NB4 (cell line): ENCODE measurements at places on chromosomes 3 and 15.

DNA sequence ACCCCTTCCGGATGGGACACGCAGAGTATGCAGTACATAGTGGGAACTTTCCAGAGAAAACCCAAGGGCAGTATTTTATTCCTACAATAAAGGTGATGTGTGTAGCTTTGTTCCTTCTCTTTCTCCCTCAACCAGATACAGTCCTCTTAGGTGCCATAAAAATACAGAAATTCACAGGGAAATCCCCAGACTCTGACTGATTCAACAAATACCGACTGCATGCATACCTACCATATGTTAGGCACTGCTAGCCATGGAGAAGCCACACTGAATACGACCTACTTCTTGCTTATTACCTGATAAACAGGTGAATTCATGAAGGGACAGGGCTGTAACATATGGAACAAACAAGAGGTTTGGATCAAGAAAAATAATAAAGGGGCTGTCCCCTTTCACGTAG, 228.5 kb downstream of the FOXP1 start:
- DNase-seq = no peak

DNA sequence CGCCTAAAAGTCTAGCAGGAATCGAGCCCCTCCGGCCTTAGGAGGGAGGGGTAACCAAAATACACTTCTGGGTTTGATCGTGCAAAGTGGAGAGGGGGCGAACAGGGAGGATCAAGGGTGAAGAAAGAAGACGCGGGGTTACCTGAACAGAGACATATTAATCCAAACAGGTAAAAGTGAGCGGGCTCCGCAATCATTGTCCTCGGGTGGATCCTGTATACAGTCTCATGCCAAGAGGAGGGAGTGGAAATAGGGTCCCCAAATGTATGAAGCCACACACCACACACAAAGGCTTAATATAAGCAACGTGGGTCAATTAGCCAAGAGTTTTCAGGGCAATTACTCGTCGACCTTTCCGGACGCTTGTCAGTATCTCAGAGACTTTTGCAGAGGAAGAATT, 749.5 kb downstream of the ROBO1 start:
- DNase-seq = no peak

- no peak for DNase-seq
Measured at GRCh38 chr3:132220986-132221385, 96.2 kb upstream of the ACP3 start.

GRCh38 chr15:64970698-64971097, 19.0 kb downstream of the SPG21 start:
- no peak for DNase-seq

DNA sequence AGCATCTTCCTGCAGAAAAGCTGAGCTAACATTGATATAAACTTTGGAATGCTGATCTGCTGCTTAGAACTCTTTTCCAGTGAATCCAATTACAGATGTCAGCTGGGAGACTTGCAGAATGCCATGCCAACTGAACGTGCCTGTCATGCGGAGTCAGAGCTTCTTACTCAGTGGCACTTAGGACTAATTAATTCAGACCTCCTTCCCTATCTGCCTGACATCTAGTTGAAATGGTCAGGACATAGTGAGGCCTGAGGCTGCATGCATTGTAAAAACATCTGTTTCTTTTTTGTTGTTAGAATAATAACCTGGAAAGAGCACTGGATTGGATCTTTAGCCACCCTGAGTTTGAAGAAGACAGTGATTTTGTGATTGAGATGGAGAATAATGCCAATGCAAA, 112.6 kb downstream of the USP13 start:
- DNase-seq = no peak

- no peak for DNase-seq
Measured at GRCh38 chr3:98460220-98460619, 2.8 kb upstream of the OR5K1 start.

DNA sequence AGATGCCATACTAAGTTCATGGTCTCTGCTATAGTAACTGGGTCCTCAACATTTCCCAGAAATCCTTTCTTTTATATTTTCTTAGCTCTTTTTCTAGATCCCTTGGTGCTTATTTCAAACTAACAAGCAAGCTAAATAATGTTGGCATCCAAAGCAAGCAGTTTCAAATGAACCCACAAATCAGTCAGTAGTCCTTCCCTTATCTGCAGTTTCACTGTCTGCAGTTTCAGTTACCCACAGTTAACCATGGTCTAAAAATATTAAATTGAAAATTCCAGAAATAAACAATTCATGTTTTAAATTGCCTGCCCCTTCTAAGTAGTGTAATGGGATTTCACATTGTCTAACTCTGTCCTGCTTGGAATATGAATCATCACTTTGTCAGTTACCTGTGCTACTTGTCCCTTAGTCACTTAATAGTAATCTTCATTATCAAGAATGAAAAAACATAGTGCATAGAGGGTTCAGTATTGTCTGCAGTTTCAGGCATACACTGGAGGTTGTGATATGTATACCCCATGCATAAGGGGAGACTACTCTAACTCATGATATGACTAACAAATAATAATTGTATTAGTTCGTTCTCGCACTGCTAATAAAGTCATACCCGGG, 633.7 kb downstream of the MECOM start:
- DNase-seq = no peak

- DNase-seq = no peak
Measured at GRCh38 chr3:28212681-28213080, 28.7 kb upstream of the CMC1 start.

- DNase-seq = no peak
Measured at GRCh38 chr15:60392601-60392985, 5.2 kb downstream of the ANXA2 start.

DNA sequence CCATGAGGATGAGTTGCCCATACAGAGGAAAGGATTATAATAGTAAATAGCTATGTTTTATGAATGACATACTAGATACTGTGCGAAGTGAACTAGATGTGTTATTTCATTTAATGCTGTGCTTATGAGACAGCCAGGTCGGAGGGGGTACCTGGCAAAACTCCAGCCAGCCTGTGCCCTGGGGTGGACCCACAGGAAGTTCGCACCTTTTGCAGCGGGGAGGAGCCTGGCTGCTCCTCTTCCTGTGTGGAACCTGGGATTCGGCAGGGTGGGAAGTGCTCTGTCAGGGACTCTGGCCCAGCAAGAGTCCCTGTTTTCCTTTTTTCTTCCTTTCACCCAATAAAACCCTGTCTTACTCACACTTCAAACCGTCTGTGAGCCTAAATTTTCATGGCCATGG, 452.2 kb downstream of the IL5RA start:
- DNase-seq = no peak

GRCh38 chr3:20186600-20187004, 596 bp upstream of the SGO1 start:
- DNase-seq = no peak

GRCh38 chr15:42737529-42738328, 801 bp upstream of the CDAN1 start:
- no peak for DNase-seq

- DNase-seq = no peak
Measured at GRCh38 chr3:12686096-12686495, 22.2 kb upstream of the RAF1 start.

GRCh38 chr3:49263159-49263889, 13.7 kb downstream of the C3orf62 start:
- DNase-seq = no peak

GRCh38 chr15:82137261-82137660, 91.4 kb upstream of the MEX3B start:
- no peak for DNase-seq

DNA sequence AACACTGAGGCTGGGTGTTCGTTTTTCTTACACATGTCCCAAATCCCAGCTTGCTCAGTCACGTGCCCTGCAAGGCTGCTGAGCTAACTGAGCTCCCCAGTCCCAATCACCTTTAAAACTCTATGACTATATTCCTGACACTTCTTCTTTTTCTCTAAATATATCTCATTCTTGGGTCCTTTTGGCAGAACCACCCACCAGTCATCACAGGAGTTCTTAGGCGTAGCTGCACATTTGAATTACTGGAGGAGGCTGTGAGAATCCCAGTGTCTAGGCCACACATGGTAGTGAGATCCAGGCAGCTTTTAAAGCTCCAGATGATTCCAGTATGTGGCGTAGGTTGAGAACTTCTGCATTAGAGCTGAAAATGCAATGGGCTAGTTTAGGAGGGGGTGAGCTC, 66.3 kb downstream of the ST8SIA2 start:
- DNase-seq = no peak

- DNase-seq = no peak
Measured at GRCh38 chr3:112128843-112129727, 4.0 kb downstream of the GCSAM start.

DNA sequence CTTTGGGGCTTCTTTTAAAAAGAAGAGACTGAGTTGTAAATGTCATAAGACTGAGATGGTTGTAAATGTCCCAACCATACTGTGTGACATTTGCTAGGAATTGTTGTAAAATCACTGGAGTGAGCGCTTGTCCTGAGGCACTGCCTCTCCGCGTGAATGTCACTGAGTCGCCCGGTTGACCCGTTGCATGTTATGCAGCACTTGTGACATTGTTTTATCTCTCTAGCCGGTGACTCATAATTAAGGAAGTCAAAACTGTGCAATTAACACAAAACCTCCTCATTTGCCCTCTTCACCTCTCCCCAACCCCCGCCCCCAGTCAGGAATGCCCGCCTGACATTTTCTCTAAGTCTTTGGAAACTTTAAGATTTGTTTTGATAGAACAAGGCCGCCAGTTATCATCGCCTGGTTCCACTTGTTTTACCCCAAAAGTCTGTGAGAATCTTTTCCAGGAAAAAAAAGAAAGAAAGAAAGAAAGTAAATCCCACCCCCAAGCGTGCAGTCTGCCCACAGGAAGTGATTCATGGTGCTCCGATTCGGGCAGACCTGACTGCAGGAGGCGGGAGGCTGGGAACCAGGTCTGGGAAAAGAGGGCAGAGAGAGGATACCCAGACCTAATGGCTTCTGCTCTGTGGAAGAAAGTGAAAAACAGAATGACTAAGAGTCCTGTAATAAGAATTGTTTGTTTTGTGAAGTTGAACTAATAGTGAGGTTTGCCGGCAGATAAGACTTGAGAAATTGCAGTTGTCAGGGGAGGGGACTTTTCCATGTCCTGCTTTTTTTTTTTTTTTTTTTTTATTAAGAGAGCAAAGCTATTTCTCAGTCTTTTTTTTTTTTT, 84.8 kb downstream of the SMAD3 start:
- DNase-seq = peak; percentile 72

DNA sequence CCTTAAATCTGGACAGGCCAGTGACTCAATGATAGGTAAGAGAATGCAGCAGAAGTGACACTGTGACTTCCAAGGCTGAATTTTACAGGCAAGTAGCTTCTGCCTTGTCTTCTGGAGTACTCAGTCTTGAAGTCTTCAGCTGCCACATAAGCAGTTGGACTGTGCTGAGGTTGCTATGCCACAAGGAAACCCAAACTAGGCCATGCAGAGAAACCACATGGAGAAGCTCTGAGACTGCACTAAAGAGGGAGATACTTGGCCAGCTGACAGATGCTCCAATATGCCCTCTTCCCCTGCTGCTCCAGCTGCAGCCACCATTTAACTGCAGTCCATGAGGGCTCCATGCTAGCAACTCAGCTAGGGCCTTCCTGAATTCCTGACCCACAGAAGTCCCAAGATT, 119.4 kb upstream of the GADL1 start:
- DNase-seq = no peak

DNA sequence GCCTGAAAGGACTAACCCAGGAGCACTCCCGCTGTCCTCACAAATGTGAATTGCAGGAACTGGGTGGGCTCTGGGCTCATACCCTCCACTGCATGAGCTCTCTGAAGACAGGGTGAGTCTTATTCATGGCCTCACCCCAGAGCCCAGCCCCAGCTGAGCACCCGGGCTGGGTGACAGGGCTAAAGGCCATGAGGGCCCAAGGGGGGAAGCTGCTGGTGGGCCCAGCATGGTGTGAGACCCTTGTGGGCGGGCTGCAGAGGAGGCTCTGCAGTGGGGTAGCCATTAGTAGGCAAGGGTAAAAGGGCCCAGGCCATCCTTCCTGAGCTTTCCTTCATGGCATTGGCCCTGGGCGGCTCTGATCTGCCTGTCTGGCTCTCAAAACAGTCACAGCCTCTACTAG, 30.3 kb downstream of the SRPRB start:
- DNase-seq = no peak

DNA sequence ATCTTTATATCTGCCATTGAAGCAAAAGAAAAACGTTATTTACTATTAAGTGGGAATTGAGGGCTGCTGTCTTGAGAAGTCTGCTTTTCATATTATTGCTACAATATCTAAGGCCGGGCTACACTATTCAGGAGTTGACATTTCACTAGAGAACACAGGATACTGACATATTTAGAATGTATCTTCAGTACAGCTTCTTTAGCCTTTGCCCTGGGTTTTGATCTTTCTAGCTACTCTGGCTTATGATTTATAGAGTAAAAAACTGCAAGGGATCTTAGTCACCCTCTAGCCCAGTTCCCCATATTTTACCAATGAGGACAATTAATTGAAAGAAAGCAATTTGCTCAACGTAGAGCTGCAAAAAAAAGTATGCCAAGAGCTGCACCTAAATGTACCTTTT, 307.4 kb upstream of the DPPA4 start:
- DNase-seq = no peak

DNA sequence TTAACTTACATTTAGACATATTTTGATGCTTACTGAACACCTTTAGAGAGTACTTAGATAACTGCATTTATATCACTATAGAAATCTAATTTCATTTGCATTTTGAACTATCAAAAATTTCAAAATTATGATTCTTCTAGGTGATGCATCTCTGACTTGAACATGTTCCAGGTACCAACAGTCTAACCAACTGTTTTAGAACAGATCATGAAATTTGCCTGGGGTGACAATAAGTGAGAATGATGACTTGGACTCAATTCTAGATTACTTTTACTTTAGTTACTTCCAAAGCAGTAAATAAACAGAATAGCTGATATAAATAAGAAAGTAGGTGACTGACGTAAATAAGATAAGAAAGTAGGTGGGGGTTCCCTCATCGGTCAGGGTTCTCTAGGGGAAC, 307.8 kb downstream of the BCHE start:
- no peak for DNase-seq

- no peak for DNase-seq
Measured at GRCh38 chr3:127071597-127072001, 88.7 kb downstream of the PLXNA1 start.

- DNase-seq = no peak
Measured at GRCh38 chr3:188286087-188286513, 132.1 kb downstream of the LPP start.

- DNase-seq = no peak
Measured at GRCh38 chr15:77414789-77415442, 5.0 kb downstream of the PEAK1 start.

- DNase-seq = no peak
Measured at GRCh38 chr3:58394339-58394738, 39.3 kb downstream of the PDHB start.

DNA sequence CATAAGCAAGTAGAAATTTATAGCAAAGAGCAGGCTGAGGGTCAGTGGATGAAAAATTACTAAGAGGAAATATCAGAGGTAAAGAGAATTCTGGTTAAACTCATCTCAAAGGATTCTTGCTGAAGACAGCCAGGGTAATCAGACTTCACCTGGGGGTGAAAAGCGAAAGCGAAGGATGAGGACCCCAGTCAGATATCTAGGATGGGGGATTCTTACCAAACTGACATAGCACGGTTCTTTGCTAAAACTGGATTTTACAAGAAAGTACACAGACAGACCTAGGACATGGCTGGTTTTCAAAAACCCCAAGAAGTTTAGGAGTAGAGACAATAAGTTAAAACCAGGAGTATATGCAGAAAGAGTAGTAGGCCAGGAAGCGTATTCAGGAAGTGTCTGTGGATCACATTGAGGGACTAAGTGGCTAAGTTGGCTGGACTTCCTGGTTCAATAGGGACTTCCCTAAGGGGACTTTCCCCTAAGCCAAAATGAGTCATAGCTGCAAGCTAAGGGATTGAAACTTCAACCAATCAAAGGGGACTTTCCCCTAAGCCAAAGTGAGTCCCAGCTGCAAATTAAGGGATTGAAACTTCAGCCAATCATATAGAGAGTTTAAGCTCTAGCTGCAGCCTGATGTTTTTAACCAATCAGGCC, 2.4 kb upstream of the CFAP91 start:
- peak; percentile 47 for DNase-seq
